Cardiac muscle cell (in vitro differentiated cells and primary cell): ENCODE measurements at places on chromosomes 12 and 14. TPM values are rescaled to one million over a fixed set of nuclear protein-coding genes. Genes with fewer than 3 reads are reported as not detected.

KRT72 gene
- not detected in 2 replicates for polyA plus RNA-seq

PTPN11 gene
- 40.9 and 47.1 TPM in 2 replicates for polyA plus RNA-seq

GRIP1 gene
- 2.6 and 10.2 TPM in 2 replicates for polyA plus RNA-seq

RND1 gene
- polyA plus RNA-seq = 3.5 and 7.2 TPM in 2 replicates

CLEC7A gene
- not detected in 2 replicates for polyA plus RNA-seq

TMEM233 gene
- not detected in 2 replicates for polyA plus RNA-seq

TDP1 gene
- polyA plus RNA-seq = 26.6 and 35.7 TPM in 2 replicates

- peak; percentile 81 for DNase-seq
Observed at GRCh38 chr12:81450920-81451739, 308.0 kb downstream of the PPFIA2 start.

GRCh38 chr14:53953828-53954550 is 2.6 kb downstream of the BMP4 start:
- peak; percentile 65 for DNase-seq

GRCh38 chr14:94334872-94335271 is 11.7 kb upstream of the SERPINA6 start:
- DNase-seq = no peak

GRCh38 chr14:68630081-68630571 is 162.7 kb downstream of the ZFP36L1 start:
- peak; percentile 66 for DNase-seq

- no peak for DNase-seq
Observed at GRCh38 chr14:84001023-84001422, 1528.9 kb upstream of the FLRT2 start.

DNA sequence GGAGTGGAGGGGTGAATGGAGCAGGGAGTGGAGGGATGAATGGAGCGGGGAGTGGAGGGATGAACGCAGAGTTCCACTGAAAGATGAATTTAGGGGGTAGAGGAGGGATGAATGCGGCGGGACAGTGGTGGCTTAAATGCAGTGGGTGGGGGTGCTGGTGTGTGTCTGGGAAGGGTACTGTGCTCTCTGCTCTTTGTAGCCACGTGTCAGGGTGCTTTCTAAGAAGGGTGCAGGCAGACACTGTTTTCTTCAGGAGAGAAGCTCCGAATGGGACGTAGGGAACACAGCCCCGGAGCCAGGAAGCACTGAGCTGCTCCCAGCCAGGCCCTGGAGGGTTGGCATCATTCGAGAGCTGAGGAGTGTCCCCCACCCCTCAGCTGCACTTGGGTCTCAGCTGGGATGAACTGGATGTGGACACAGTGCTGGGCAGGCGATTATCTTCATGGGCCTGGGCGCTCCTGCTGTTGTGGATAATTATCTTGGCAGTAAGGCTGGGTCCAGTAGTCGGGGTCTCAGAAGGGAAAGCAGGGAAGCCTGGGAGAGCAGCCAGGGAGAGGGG is 9.5 kb upstream of the CEP170B start:
- DNase-seq = no peak

GRCh38 chr12:71686658-71687025 is 760 bp downstream of the TMEM19 start:
- DNase-seq = no peak
